ENCODE measurements at places on chromosomes 11 and 22.

- no peak for DNase-seq
Observed at GRCh38 chr11:118953265-118953664, 2.8 kb upstream of the UPK2 start.

GRCh38 chr11:108966206-108966605 lies 301.3 kb downstream of the DDX10 start:
- no peak for DNase-seq

GRCh38 chr11:93059117-93059957 lies 89.9 kb downstream of the MTNR1B start:
- no peak for DNase-seq

DNA sequence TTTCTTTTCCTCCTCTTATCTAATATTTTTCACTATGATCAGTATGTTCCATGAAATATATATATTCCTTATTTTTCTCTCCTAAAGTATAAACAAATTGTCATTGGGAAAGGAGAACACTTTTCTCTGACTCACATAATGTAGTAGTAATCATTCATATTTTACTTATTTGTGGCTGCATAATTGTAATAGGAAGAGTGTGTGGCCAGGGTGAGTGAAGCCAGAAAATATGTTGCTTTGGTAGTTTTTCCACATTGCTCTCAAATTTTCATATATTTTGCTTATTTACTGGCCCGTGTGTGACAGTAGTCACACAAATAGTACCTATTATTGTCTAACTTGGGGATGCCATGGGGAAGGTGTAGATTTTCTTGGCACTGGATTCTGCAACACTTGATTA lies 172.1 kb downstream of the DYNC2H1 start:
- no peak for DNase-seq

DNA sequence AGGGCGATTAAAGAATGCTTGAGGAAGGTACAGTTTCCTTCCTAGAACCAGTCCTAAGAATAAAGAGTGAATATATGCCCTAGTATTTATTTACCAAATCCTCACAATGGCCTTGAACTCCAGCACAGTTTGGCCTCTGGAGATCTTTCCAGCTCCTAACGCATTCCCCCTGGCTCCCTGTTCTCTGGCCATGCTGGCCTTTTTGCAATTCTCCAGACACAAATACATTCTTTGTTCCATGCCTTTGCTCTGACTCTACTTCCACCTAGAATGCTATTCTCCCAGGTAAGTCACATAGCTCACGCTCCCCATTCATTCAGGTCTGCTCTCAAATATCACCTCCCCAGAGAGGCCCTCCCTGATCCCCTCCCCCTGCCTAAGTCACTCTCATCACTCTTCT lies 3.7 kb upstream of the DGKZ start:
- DNase-seq: no peak

DNA sequence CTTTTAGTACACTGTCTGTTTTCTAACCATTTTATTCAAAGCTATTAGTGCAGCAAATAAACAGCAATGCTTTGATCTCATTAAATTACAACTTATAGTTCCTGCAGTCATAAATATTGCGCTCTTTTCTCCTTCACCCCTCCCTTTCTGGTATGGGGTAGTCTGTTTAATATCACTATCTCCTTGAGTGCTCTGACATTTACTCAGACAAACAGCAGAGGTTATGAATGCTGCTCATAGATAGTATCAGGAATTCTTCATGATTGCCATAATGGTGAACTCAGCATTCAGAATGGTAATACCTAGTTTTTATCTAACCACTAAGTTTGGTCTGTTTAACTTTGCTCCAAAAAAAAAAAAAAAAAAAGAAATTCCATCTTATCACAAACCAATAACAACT lies 87.4 kb downstream of the EIF3M start:
- DNase-seq: no peak

DNA sequence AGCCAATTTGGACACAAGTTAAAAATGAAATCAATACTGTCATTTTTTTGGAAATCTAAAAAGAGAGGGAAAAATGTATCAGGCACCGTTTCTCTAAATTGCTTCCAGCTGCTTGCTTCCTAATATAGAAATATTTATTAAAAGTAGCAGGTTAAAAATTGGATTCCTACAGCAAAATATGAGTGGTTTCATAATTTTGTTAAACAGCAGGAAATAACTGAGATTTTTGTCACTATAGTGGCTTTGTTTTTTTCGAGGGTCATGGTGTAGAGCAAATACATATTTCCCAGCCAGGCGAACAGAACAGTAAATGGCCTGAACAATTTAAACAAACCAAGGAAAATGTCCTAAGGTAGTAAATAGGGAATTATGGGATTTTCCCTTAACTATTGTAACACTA lies 159.7 kb downstream of the DDX10 start:
- no peak for DNase-seq

DNA sequence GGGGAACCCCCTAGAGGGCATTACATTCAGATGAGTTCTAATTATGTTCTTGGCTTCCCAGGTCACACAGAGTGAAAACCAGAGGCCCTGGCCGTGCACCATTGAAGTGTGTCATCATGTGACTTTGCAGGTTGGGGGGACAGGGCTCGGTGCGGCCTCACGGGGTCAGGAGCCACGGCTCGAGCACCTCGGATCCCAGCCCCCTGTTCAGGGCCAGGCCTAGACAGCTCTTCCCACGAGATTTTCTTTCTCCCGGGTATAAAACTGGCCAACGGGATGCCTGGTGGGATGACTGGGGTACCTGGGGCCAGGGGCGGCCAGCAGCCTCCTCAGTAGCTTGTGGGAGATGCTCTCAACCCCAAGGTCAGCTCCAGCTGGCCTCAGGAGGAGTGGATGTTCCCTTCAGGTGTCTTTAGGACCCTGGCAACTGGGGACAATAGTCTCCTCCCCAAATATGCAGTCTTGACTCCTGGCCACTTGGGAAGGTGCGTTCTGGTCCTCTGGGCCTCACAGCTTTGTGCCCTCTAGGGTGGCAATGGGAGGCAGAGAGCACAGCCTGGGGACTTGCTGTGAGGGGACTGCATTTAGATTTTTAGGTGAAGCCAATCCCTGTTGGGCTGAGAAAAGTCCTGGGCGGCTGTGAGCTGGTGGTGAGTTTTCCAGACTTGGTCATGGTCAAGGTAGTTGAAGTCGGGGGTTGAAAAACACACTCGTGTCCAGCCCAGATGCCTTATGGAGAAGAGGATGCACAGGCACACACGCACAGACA lies 95.6 kb downstream of the KCNQ1 start:
- no peak for DNase-seq

DNA sequence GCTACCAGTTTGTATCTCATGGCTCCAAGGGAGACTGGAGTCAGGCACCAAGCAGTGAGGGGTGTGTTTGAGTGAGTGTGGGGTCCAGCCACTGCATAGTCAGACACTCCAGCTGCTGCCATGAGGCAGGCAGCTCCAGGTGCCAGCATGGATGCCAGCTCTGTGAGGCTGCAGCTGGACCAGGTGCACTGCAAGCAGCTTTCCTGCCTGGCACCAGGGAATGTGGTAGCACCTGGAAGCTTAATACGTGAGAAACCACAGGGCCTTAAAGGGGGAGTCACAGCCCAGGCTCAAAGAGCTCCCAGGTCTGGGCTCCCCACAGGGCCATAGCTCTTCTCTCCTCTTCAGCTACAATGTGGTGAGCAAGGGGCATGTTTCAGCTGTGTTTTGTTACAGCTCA lies 817.8 kb upstream of the LUZP2 start:
- no peak for DNase-seq

GRCh38 chr11:90845126-90845525 lies 622.3 kb upstream of the CHORDC1 start:
- no peak for DNase-seq

- DNase-seq: no peak
Observed at GRCh38 chr22:47035425-47035881, 273.0 kb downstream of the TBC1D22A start.

DNA sequence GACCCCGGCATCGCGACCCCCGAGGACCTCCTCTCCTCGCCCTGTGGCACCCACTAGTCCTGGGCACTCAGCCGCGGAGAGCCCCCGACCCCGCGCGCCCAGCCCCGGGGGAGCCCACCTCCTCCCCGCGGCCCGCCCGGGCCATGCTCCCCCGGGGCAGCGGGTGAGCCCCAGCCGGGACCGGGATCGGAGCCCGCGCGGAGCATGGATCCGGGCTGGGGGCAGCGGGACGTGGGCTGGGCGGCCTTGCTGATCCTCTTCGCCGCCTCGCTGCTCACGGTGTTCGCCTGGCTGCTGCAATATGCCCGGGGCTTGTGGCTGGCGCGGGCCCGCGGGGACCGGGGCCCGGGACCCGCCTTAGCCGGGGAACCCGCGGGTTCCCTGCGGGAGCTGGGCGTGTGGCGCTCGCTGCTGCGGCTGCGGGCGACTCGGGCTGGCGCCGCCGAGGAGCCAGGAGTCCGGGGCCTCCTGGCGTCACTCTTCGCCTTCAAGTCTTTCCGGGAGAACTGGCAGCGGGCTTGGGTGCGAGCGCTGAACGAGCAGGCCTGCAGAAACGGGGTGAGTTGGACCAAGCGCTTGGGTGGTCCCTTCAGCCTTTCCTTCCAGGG lies 498 bp downstream of the C2CD2L start:
- no peak for DNase-seq

GRCh38 chr11:44313761-44314489 lies 4.0 kb upstream of the ALX4 start:
- DNase-seq: no peak

GRCh38 chr11:128285321-128285720 lies 302.0 kb downstream of the ETS1 start:
- DNase-seq: peak; percentile 10

GRCh38 chr11:95991545-95991944 lies 67.6 kb upstream of the MTMR2 start:
- DNase-seq: no peak

- no peak for DNase-seq
Observed at GRCh38 chr11:77063407-77063806, 3.4 kb upstream of the CAPN5 start.

GRCh38 chr11:3077189-3077836 lies 20.1 kb upstream of the CARS1 start:
- no peak for DNase-seq

GRCh38 chr11:61958590-61958989 lies 8.4 kb downstream of the BEST1 start:
- no peak for DNase-seq

DNA sequence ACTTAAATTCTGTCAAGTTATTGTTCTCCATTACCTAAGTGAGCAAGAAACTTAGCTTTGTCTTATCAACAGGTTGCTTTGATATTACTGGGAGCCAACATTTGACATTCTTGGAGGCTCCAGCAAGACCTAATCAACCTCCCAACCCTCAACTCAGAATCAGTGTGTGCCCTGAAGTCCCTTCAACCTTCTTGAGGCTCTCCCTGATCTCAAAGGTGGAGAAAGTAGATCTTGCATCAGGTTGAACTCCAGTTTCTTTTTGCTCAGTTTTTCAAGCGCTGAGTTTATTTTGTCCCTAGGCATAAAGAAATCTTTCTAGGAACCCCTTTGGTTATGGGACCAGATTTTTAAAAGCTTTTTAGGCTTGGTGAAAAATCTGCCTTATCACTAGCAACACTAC lies 1.4 kb downstream of the FAM111A start:
- no peak for DNase-seq

GRCh38 chr11:109374441-109374840 lies 47.5 kb upstream of the C11orf87 start:
- no peak for DNase-seq

DNA sequence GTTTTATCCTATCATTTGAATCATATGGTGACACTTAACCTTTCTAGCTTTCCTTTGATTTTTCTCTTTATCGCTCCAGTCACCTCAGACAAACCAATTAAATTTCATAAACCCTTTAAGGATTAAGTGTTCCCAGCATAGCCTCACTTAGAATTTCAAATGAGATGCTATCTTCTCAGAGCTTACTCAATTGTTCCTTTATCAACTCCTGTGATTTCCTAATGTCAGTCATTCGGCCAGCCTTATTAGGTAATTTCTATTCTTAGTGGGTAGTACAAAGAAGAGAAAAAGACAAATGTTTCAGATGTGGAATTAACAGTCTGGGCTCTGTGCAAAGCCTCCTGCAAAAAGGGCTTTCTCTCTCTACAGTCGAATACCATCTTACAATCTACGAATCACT lies 77.1 kb upstream of the CCDC90B start:
- no peak for DNase-seq

DNA sequence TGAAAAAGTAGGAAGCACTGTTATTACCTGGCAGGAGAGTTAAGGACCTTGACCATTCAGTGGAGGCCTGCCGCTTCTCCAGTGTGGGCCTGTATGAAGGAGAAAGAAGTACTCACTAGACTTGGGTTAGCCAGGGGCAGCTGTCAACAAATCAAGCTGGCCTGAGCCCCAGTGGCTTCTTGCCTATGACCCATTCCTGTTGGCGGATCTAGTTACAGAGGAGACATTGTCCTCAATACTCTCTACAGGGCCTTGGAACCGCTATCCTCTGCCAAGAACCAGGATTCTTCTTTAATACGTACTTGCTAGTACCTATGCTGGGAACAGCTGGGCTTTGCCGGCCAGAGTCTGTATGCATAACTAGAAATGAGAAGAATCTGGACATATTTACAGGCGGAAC lies 68.1 kb downstream of the ALX4 start:
- DNase-seq: no peak

DNA sequence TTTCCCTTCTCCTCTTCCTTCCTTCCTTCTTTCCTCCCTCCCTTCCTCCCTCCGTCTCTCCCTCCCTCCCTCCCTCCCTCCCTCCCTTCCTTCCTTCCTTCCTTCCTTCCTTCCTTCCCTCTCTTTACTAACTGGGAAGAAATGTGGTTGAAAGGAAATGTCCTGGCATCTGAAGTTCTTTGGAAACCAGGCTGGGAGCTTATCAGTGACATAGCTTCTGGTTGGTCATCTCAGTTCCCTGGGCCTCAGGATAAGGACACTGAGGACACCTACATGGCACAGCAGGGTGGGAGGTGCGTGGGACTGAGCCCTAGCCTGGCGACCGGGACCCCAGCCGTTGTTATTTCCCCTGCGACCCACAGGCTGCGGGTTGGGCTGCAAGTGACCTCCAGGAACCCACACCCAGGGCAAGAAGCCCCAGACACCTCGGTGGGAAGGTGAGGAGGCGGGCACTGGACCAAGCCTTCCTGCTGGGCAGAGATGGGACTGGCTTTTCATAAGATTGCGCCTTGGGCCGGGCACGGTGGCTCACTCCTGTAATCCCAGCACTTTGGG lies 1486.5 kb downstream of the TBC1D22A start:
- DNase-seq: no peak

- peak; percentile 38 for DNase-seq
Observed at GRCh38 chr11:47797633-47798032, 30.5 kb upstream of the FNBP4 start.

DNA sequence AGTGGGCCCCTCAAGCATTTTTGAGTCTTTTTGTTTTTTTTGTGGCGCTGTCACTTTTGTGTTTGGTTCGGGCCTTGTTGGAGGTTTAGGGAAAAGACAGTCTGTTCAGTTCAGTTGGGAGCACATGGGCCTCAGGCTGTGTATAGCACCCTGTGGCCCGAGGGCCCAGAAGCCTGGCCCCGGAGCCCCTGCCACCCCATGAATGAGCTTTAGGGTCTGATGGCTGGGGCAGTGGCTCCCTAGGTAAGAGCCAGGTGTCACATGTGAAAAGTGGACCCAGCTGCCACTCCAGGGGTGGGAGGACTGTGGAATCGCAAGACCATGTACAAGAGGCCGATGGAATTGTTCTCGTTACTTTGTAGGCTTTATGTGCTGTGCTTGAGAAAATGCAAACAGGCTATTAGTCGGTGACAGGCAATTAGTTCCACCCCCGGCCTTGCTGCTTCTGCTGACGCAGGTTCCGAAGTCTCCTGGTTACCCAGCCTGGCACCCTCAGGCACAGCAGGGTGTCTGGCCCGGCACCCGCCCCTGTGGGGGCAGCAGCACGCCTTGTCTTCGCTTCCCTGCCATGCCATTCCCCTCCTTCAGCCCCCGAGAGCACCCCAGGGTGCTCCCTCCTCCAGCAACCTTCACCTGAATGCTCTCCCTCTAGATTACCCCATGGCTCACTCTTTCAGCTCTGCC lies 38.2 kb upstream of the PARVG start:
- no peak for DNase-seq

GRCh38 chr11:69546735-69547370 lies 65.4 kb downstream of the LINC01488 start:
- no peak for DNase-seq
